ENCODE measurements at places on chromosomes 16 and 17. TPM values are rescaled to one million over a fixed set of nuclear protein-coding genes. Genes with fewer than 3 reads are reported as not detected.

DNA sequence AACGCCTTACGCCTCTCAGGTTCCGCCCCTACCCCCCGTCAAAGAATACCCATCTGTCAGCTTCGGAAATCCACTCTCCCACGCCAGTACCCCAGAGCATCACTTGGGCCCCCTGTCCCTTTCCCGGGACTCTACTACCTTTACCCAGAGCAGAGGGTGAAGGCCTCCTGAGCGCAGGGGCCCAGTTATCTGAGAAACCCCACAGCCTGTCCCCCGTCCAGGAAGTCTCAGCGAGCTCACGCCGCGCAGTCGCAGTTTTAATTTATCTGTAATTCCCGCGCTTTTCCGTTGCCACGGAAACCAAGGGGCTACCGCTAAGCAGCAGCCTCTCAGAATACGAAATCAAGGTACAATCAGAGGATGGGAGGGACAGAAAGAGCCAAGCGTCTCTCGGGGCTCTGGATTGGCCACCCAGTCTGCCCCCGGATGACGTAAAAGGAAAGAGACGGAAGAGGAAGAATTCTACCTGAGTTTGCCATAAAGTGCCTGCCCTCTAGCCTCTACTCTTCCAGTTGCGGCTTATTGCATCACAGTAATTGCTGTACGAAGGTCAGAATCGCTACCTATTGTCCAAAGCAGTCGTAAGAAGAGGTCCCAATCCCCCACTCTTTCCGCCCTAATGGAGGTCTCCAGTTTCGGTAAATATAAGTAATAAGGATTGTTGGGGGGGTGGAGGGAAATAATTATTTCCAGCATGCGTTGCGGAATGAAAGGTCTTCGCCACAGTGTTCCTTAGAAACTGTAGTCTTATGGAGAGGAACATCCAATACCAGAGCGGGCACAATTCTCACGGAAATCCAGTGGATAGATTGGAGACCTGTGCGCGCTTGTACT lies at the start of gene BRCA1:
Gene BRCA1 (minus strand): TSS at position 232 of the 834 bp plus-strand sequence. CDS start 1,268 bp downstream, outside the sequence.
- DNase-seq = peak; percentile 93

DNA sequence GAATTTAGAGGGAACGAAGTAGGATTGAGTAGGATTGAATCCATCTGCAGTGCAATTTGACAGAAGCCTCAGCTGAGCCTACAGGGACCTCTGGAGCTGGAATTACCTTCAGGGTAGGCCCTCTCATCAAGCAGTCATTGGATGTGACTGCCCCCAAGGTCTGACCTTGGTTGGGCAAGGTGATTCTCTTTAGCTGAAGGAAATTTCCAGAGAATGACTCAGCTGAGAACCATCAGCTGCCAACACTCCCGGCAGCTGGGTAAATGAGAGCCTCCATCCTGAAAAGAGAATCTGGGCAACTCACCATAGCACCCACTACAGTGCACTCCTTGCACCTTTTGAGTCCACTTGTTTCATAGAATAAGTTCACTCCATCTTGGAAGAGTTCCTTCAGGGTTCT lies 113.5 kb upstream of the MED13 start:
- DNase-seq = no peak

DNA sequence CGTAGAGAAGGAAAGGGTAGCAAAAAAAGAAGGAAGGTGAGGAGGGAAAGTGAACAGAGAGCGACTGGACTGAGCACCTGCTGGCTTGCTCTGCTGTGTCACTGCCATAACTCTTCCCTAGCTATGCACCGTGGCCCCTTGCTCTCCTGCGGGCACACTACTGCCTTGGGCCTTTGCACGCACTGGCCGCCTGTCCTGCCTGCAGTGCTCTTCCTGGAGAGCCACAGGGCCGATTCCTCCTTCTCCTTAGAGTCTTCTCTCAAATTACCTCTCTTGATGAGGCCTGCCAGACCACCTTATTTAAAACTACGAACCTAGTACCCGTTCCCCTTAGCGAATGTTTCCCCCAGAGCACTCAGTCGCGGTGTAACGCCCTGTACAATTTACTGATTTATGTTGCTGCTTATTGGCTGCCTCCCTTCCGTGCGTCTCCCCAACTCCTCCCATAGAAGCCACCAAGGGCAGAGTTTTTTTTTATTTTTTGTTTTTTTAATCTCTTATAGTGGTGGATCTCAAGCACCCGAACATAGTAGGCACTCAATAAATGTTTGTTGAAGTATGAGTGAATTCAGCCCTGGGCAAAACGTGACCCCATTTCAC lies 70.3 kb downstream of the RAI1 start:
- DNase-seq = no peak

The TMIGD1 gene
- not detected for total RNA-seq

The SERPINF2 gene
- total RNA-seq = not detected

GRCh38 chr16:88197481-88198456 lies 185.0 kb upstream of the ZNF469 start:
- no peak for DNase-seq

The NRN1L gene
- total RNA-seq = not detected

The C16orf89 gene
- total RNA-seq = 3.3 TPM
